Mesothelial cell of epicardium (in vitro differentiated cells): ENCODE measurements at places on chromosomes 4 and X. TPM values are rescaled to one million over a fixed set of nuclear protein-coding genes. Genes with fewer than 3 reads are reported as not detected.

DNA sequence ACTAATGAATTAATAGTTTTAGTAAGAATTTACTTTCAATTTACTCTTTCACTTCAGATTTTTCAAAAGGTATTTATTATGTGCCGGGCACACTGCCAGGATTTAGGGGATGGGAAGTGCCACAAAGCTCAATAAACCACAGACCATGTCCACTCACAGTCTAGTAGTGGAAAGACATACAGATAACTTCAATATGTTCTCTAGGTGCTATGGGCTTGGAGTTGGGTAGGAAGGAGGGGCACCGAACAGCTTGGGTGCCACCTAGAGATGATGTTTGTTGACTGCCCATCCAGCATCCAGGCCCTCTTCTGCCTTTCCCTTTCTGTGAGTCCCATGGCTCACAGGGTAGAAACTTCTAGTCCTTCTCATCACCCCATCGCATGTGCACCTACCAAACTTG, 17.8 kb downstream of the MFAP3L start:
- DNase-seq = no peak

DNA sequence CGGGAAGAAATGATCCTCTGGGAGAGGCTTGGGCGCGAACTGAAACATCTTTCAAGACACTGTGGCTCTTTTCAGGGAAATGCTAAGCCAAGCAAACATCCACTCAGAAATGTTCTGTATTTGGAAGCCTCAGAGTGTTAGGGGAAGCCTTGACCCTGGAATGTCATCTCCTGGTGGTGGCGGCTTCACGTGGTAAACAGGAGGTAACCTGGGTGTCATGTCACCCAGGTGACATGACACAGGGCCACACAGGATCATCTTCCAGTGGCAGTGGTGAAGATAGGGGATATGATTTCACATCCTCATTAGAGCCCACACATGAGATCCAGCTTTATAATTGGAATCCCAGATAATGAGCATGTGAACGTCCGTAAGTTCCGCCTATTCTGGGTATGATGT, 140.0 kb downstream of the TBL1X start:
- no peak for DNase-seq

Gene TMEM47
- 11.1 to 11.8 TPM (median 11.8 TPM) in 3 replicates for total RNA-seq

GRCh38 chr4:12137575-12137974, 708.9 kb upstream of the HS3ST1 start:
- DNase-seq = no peak

DNA sequence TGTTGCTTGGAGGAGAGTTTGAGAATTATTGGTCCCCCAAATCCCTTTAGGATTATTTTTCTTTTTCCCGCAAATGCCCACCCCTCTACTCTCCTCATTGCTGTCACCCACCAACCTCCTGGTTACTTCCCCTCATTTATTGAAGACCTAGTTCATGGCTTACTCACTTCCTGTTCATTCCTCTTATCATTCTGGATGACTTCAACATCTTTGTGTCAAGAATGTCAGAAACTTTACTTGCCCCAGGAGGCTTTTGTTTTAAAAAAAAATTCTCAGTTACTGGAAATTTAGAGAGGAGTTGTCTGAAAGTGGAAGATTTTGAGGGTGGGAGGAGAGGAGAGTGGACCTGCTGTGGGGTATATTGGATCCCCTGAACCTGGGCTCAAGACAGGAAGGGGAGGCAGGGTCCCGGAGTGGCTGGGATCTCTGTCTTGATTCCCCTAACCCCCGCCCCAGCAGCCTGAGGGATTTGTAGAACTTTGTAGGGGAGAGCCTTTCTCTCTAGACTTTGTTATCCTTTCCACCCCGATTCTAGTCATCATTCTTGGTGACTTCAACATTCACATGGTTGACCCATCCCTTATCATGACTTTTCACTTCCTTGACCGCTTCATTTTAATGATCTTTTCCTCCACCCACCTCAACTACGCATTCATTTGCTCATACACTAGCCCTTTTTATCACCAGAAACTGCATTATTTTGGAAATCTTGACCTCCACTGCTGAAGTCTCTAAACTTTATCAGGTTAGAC, 69.9 kb upstream of the ESX1 start:
- no peak for DNase-seq

Gene PDE5A
- total RNA-seq = 24.2 to 27.4 TPM (median 27.1 TPM) in 3 replicates

Gene SAGE1
- not detected in 3 replicates for total RNA-seq

DNA sequence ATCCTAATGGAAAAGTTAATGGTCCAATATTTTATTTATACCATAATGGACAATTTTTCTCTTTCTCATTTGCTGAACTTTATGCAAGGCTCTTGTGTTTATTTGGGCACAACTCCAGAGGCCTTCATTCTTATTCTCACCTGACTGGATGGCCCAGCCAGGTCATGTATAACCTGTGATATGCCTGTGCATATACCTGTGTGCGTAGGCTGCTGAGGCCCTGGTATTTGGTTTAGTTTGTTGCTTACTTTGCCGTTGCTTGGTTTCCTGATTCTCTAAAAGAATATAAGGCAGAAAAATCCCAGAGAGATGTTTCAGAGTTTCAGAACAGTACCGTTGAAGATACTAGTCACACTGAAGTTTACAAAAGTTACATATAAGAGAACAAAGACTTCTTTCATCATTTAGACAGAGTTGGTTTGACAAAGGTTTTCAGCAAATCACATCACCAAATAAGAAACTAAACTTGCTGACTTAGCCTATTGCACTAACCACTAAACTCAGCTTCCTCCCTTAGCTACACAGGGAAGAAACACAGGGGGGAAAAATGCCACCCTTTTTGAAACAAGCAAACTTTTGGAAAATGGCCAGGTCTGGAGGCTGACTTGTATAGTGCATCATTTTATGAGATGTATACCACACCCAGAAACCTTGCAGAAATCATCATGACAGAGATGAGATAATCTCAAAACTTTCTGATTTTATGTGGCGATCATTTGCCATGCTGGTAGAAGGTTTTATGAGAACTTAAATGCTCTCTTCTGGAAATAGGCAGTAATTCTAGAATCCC, 248.5 kb downstream of the GRIA3 start:
- DNase-seq = no peak

DNA sequence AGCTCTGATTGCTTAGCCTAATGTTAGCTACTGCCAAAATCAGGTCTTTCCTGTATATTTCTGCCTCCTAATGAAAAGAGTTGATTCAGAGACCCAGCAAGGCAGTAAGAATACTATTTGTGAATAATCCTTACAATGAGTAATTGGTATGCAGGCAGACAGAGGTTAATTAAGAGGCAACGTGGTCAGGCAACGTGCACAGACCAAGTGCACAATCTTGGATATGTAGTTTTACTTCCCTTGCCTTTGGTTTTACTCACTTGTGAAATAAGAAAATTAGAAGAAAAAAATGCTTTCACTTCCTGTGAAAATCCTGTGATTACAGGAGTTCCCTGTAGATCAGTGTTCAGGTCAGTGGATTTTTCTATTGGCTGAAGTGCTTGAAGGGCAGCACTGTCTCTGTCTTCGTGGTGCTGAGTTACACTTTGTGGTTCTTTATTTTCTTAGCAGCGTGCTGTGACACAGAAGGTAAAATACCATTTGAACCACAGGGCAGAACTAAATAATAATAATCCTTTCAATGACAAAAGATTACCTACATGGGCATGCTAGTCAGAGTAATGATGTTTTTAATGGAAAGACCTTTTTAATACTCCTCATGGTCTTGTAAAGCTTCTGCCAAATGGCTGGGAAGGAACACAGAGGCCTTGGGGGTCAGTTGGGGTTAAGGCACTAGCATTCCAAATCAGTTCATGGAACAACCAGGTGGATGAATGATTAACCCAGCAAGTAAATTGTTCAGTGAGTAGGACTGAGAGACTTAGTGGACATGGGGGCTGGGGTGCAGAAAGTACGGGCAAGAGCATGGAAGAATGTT, 430.9 kb downstream of the MAPK10 start:
- no peak for DNase-seq

DNA sequence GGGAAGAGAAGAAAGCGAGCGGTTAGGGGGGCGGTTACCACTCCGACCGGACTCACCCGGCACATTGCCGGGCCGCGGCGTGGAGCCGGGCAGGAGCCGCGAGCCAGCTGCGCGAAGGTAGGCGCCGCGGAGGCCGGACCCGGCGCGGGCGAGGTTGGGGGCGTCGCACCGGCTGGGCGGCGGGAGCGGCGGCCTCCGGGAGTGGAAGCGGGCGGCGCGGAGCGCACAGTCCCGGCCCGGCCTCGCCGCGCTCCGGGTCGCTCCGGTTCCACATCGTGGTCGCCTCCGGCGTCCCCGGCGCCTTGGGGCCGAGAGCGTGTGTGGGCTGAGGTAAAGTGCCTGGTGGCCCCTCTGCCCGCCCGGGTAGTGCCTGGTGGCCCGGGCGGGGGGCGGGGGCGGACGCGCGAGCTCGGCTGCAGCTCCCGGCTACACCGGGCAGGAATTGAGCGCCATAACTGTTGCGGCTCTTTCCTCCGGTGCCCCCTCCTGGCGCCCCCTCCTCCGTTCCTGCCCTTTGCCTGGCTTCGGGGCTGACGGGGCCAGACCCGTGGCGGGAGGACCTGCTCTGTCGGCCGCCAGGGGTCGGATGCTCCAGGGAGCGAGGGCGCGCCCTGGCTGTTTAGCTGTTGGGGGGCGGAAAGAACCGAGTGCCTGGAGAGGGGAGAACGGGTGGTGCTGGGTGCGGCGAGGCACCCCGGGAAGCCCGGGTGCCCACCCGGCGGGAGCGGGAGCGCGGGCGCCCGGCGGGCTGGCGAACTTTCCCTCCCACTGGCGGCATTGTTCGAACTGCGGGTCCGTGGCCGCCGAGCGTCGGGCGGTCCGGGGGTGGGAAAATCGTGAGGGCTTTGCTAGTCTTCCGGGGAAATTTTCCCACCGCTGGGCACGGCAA, 626 bp downstream of the JADE3 start:
- DNase-seq = peak; percentile 25

GRCh38 chrX:138885886-138886285, 174.4 kb upstream of the FGF13 start:
- DNase-seq = no peak

Gene TRIM75
- not detected in 3 replicates for total RNA-seq

Gene USP17L29
- total RNA-seq = not detected in 3 replicates

Gene DMRTC1
- total RNA-seq = 0.65 to 2.1 TPM (median 0.88 TPM) in 3 replicates

Gene CT45A9
- total RNA-seq = not detected in 3 replicates

GRCh38 chr4:76091052-76091451, 16.5 kb downstream of the ART3 start:
- no peak for DNase-seq

Gene MAB21L2
- total RNA-seq = 14.2 to 16.0 TPM (median 14.4 TPM) in 3 replicates

Gene ODAM
- total RNA-seq = 2.8 to 3.2 TPM (median 3.1 TPM) in 3 replicates

DNA sequence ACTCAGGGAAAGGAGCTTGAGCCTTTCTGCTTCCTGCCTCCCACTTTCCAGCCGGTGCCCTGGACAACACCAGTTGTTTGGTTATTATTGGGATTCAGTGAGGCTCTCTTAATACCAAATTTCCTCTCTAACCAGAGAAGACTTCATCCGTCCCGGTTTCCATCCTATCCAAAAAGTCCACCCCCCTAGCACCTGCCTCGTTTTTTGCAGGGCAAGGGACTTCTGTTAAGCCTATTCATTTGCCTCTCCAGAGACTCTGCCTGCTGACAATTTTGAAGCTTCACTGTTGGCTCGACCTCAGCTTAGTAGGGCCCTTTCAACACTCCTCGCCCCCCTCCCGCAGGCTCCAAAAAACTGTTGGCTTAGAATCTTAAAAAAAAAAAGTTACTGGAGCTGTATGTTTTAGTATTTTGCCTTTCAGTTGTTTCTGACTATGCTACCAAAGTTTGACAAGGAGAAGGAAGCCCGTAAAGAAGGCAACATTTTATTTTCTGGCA, 779 bp upstream of the PRSS12 start:
- DNase-seq = no peak

GRCh38 chr4:180695851-180696250, 1547.4 kb upstream of the TENM3 start:
- no peak for DNase-seq

- peak; percentile 80 for DNase-seq
These were observed 668.0 kb upstream of the LCORL start for GRCh38 chr4:18689308-18690115.

Gene MAGEB2
- total RNA-seq = not detected in 3 replicates

- DNase-seq = no peak
These were observed 9.9 kb upstream of the CCDC110 start for GRCh38 chr4:185481401-185481800.

DNA sequence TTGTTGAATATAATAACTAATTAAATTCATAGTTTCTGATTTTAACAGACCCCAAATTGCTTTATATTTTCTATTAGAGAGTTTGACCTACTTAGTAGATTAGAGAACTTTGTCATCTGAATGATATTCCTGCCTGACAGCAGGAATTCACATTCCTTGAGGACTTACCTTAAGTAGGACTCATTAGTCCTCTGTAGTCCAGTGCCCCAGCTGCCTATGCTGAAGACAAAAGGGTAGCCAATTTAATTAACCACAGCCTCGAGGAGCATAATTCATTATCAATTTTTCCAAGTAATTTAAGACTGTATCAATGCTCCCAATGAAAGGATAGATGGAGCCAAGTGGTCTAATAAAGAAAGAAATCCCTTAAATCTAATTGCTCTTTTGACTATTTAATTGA, 1405.0 kb upstream of the IGFBP7 start:
- DNase-seq = no peak

DNA sequence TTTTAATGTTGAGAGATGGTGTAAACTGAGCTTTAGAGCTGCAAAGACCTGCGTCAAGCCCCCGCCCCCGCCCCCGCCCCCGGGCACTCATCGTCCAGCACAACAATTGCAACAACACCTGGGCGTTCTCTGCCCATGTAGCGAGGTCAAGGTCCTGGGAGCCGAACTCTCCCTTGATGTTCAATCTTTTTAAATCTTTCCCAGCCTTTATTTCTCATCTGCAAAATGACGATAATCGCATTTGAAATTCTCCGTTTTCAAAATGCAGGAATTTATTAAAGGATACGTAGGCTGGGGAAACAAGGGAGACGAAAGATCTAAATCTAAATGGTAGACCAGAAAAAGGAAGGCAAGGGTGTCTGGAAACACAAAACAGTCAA, 648 bp upstream of the MSMO1 start:
- no peak for DNase-seq

DNA sequence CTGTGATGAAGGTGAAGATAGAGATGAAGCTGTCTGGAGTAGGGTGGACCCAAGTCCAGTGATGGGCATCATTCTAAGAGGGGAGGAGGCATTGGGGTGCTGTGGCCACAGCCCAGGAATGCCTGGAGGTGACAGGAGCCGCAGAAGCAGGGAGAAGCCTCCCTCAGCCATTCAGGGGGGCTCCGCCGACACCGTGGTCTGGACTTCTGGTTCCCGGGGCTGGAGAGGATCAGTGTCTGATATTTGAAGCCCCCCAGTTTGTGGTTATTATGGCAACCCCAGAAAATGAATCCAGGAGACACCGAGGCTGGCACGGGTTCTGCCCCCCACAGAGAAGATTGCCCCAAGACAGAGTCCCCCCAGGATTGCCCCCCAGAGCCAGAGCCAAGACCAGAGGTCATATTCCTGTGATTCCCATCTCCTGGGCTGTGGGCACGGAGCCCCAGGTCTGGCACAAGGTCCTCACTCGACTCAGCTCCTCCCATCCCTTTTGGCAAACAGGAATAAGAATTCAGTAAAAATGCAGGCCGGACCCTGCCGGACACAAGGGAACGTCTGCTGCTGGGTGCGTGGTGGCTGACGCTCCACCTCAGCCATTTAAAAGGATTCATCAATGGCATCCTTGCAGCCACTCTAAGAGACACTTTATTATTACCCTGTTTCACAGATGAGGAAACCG, 116.6 kb downstream of the CPZ start:
- peak; percentile 22 for DNase-seq

Gene PDGFRA
- 94.4 to 105 TPM (median 100 TPM) in 3 replicates for total RNA-seq
